ENCODE measurements at places on chromosomes 3 and 15.

- DNase-seq = no peak
Measured at GRCh38 chr3:141218162-141218835, 13.3 kb upstream of the PXYLP1 start.

DNA sequence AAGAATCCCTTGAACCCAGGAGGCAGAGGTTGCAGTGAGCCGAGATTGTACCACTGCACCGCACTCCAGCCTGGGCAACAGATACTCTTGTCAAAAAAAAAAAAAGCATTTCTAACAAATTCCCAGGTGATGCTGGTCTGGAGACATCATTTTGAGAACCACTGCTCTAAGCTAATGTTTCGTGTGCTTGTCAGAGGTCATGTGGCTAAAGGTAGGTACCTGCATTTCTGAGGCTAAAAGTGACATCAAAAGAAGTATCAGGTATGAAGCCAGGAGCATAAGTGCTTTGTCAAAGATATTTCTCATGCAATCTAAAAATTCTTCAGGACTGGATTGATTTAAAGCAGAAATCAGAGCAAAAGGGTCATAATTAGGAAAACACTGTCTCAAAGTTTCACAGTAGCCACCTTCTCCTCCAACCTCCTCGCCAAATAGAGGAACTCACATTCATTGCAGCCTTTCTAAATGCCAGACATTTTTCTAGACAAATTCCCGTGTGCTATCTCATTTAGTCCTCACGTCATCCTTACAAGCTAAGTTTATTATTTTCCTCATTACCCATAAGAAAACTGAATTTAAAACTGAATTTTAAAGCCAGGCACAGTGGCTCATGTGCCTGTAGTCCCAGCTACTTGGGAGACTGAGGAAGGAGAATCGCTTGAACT, 25.7 kb upstream of the GSK3B start:
- no peak for DNase-seq

DNA sequence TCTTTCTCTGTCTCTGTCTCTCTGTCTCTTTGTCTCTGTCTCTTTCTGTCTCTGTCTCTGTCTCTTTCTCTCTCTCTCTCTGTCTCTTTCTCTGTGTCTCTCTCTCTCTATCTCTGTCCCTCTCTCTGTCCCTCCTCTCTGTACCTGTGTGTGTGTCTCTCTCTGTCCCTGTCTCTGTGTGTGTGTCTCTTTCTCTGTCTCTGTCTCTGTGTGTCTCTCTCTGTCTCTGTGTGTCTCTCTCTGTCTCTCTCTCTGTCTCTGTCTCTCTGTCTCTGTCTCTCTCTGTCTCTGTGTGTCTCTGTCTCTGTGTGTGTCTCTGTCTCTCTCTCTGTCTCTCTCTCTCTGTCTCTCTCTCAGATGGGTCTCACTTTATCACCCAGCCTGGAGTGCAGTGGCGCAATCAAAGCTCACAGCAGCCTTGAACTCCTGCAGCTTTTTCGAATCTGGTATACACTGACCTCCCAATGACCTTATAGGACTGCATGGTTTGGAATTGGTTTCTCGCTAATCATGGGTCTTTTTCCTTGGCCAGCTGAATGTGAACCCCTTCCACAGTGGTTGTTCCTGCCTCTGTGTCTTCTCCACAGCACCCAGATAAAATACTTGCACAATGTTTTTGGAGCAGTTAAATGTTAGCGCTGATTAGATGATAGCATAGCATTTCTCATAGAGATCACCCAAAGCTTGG, 102.6 kb upstream of the KLHL25 start:
- no peak for DNase-seq

GRCh38 chr15:80350941-80351610, 53.1 kb upstream of the ARNT2 start:
- DNase-seq = no peak

GRCh38 chr3:88725440-88726165, 381.8 kb upstream of the EPHA3 start:
- no peak for DNase-seq

- DNase-seq = no peak
Measured at GRCh38 chr3:119700920-119701734, 1.7 kb upstream of the CFAP91 start.

DNA sequence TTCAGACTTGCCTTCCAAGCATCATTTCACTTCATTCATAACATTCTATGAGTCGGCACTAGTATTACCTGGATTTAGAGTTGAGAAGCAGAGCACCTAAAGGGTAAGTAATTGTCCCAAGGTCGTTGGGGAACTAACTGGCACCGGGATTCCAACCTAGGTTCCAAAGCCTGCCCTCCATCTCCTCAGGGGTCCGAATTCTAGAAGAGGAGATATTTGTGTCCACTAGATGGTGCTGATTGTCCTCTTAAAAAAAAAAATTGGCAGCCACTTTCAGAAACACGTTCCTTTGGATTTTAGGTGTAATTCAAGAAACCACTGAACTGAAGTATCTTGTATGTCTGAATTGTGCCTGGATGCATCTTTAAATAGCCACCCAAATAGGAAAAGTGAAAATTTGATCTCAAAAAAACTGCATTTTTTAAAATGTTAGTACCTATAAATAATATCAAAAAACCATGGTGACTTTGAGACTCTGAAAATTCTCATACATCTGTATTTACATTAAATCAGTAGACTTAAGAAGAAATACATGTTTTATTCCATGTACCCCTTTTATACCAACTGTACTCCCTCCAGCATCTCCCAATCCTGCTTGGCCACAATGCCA, 3.9 kb upstream of the FSIP1 start:
- no peak for DNase-seq

- DNase-seq = no peak
Measured at GRCh38 chr3:159904455-159904854, 84.2 kb upstream of the IL12A start.

- no peak for DNase-seq
Measured at GRCh38 chr3:103992469-103992868, 1374.2 kb upstream of the ALCAM start.

Data from activated CD4-positive, alpha-beta memory T cell treated with anti-CD3 and anti-CD28 coated beads for 36 hours (primary cell).